ENCODE measurements at places on chromosomes 1 and 21.

DNA sequence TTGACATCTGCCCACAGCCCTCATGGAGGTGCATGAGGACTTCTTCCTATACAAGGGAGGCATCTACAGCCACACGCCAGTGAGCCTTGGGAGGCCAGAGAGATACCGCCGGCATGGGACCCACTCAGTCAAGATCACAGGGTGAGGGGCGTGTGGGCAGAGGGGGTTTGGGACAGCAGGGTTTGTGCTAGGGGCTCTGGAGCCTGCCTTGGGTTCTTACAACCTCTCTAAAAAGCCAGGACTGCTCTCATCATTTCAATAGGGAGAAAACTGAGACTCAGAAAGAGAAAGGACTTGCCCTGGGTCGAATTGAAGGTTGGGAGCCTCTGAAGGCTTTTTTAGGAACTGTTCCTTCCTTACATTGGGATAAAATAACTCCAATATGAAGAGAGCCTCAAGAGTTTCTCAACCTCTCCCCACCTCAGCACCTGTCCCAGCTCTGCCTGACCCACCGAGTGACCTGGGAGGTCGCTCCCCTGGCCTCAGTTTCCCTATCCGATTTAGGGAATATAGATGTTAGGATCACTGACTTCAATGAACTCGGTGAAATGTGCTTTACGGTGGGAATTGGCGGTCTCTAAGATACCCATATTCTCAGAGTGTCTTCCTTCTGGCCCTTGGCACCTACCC lies 9.5 kb downstream of the TINAGL1 start:
- no peak for DNase-seq

DNA sequence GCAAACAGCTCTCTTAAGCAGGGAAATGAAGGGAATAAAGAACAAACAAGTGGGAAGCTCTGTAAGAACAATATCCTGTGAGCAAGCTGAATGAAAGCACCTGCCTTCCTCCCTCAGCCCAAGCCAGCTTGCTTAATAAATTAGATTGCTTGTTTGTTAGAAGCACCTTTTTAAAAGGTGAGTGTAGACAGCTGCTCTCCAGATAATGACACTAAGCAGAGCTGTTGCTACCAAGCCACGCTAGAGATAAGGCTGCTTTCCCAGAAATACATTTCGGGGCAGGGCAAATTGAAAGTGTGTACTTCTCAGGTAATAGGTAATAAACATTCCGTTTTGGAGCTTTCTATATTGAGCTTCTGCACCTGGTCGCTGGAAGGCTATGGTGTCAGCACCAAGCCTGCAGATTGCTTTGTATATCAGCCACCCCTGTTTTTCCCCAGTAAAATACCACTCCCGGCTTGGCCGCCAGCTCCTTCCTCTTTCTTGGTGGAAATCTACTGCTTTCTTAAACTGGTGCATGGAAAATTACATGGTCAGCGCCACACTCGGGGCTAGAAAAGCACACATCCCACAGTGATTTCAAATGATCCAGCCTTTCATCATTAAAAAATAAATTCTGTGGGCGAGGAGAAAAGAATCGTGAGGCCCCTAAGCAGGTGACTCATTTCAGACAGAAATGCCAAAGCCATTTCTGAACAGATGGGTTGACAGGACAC lies 151.3 kb downstream of the ETS2 start:
- DNase-seq, result no peak

DNA sequence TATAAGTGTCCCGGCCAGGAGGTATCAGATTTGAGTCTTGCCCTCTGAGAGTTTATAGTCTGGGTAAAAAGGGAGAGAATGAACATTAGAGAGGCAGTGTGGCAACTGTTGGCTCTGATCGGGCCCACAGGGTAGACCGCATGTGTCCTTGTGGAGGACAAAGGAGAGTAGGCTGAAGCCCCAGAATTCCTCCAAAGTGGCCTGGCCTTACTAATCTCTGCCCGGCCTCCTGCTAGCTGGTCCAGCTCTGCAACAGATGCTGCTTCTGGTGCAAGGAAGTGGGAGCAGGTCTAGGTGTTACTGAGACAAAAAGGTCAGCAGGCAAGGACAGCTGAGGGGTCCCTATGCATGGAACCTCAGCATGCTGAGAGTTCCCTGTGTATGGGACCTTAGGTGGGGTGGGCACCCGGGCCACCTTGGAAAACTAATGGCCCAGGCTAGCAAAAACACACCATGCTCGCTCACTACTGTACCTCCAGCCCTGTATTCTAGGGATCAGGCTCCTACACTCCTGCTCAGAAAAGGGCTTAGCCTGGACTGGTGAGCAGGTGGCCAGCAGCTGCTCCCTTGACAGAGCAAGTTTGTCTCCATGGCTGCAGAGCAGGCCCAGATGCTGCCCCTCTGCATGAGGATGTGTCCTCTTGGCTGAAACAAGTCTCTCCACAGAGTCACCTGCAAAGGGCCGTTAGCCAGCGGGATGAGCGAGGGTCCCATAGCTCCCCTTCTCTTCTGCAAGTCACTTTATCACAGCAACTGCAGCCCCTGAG lies 30.3 kb upstream of the RGS16 start:
- no peak for DNase-seq

- no peak for DNase-seq
Measured at GRCh38 chr1:233138788-233139585, 156.5 kb downstream of the PCNX2 start.

GRCh38 chr1:40692429-40692895 lies 958 bp downstream of the NFYC start:
- peak; percentile 71 for DNase-seq

- DNase-seq, result no peak
Measured at GRCh38 chr1:243267914-243268653, 12.2 kb downstream of the SDCCAG8 start.

- no peak for DNase-seq
Measured at GRCh38 chr1:104878203-104878909, 1128.7 kb downstream of the AMY1C start.

DNA sequence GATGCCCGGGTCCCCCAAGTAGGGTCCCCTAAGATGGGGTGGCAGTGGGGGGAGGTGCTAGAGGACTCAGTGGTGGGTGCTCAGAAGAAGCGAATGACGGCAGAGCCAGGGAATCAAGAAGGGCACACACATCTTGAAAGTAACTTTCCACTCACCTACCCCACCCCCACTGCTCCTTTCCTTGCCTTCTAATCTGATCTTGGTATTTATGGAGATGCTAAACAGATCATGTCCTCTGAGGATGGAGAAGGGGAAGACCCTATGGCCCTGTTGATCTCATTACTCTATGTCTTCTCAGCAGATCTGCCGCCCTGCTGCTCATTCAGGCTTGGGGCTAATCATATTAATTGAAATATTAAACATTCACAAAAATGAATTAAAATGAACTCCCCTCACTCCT lies 2.1 kb upstream of the CELF3 start:
- no peak for DNase-seq

GRCh38 chr21:38346286-38346685 lies 89.5 kb downstream of the KCNJ15 start:
- DNase-seq, result no peak

Data from globus pallidus (tissue), 1 donor.